ENCODE measurements at places on chromosomes 5 and 9. TPM values are rescaled to one million over a fixed set of nuclear protein-coding genes. Genes with fewer than 3 reads are reported as not detected.

MAMDC4 gene
- 14.3 TPM for total RNA-seq

TMC1 gene
- not detected for total RNA-seq

DDX4 gene
- total RNA-seq = not detected

SLC6A7 gene
- not detected for total RNA-seq

EPB41L4B gene
- 0.21 TPM for total RNA-seq

ACTBL2 gene
- total RNA-seq = not detected

GZMA gene
- total RNA-seq = 16.9 TPM

LVRN gene
- 0.10 TPM for total RNA-seq

PAX5 gene
- total RNA-seq = 0.12 TPM

SPATA31A3 gene
- total RNA-seq = not detected

CDH9 gene
- not detected for total RNA-seq

CDHR2 gene
- 0.36 TPM for total RNA-seq

TYRP1 gene
- total RNA-seq = not detected

DNA sequence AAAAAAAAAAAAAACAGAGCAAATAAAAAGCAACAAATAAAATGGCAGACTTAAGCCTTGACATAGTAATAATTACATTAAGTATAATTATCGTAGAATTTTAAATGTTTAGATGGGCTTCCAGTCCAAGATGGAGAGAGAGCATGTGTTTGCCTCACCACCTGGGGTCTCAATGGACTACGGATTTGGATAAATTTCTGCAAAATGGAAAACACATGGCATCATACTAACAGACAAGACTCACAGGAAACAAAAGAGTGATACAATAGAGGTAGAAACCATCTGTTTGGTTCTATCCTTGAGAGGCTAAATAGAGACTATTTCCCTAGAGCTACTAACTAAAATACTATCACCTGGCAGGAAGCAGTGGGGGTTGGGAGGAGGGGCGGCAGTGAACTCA, 144.3 kb downstream of the MUSK start:
- no peak for DNase-seq

DNA sequence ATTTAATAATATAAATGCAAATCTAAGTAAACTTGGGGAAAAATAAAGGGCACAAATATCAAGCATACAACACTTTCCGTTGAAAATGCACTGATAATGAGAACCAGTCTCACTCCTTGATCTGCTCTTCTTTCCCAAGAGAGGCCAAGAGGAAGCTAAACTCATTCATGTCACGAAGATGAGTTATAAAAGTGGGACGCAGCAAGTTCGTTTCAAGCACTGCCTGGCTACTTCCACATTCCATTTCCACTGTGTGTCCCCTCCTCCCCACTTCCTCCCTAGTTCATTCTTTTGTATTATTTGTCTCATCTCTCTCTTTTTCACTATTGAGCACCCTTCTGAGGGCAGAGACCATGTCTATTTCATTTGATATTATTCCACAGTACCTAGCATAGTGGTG, 158.1 kb downstream of the SLC24A2 start:
- DNase-seq = no peak

- no peak for DNase-seq
These were observed 69.3 kb downstream of the MLLT3 start for GRCh38 chr9:20552874-20553557.

DNA sequence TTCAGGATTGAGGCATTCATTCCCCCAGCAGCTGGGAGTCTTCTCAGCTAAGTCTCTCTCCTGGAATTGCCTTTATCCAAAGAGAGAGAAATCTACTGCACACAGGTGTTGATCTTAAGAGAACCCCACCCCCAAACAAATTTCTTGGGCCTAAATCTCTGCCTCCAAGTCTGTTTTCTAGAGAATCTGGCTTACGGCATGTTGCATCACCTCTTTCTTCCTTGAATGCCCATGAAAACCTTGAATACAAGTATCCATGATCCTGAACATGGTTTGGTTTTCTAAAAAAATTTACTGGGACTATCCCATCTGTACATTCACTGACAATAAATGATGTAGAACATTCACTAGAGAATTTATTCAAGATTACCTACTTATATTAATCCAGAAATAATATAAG, 401.6 kb downstream of the PDE4D start:
- DNase-seq = no peak

GRCh38 chr5:153122403-153122802, 368.1 kb upstream of the GRIA1 start:
- DNase-seq = no peak

DNA sequence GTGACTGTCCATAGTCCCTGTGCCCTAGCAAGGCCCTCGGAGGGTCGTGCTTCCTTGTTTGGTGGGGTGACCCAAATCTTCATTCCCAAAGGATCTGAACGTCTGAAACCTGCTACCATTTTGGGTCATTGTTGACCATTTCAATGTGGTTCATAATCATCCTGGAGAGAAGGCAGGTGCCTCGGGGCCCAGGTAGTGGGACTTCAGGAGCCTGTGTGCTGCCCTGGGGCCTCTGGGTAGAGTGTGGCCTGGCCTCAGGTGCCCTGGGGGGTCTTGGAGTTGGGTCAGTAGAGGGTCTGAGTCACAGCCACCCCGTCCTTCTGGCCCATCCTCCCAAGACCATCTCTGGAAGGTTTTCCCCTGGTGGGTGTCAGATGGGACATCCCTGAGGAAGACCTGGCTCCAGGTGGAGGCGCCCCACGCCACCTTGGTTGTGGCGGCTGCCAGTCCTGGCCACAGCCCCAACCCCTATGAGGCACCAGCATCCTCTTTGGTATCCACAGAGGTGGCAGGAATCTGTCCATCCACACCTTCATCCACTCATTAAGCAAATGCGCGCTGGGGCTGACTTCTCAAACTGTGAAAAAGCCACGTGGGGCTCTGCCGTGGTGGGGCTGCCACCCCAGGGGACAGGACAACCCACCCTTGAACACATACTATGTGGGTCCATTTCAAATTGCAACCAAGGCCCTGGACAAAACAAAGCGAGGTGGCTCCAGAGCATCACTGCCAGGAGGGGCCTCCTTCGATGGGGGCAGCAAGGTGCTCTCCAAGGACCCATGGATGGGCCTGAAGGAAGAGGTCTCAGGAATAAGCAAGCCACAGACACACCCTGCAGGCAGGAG, 41.6 kb upstream of the FCN1 start:
- DNase-seq = no peak

GRCh38 chr5:16066810-16067209, 112.8 kb downstream of the MARCHF11 start:
- DNase-seq = no peak

- no peak for DNase-seq
These were observed 22.4 kb upstream of the SPINK14 start for GRCh38 chr5:148145916-148146315.

GRCh38 chr5:150045549-150045948, 40.8 kb downstream of the CSF1R start:
- no peak for DNase-seq

- no peak for DNase-seq
These were observed 22.9 kb downstream of the OR2V2 start for GRCh38 chr5:181170237-181170825.

DNA sequence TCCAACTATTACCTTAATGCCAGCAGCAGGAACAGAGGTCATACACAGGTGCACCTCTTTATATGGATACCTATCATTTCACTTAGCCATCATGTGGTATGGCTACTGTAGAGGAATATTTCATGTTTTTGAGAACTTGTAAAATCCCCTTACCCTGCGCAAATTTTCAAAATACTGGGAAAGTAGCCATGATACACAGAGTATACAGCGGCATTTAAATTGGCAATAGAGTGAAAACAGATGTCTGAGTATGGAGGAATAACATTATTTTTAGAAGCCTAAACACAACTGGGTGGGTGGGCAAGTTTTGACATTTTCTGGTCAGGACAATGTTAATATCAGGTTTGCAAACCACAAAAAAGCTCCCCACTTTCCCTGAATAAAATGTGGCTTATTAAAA, 109.5 kb downstream of the SMIM23 start:
- DNase-seq = no peak

- DNase-seq = no peak
These were observed 21.8 kb upstream of the DENND4C start for GRCh38 chr9:19208653-19209052.

DNA sequence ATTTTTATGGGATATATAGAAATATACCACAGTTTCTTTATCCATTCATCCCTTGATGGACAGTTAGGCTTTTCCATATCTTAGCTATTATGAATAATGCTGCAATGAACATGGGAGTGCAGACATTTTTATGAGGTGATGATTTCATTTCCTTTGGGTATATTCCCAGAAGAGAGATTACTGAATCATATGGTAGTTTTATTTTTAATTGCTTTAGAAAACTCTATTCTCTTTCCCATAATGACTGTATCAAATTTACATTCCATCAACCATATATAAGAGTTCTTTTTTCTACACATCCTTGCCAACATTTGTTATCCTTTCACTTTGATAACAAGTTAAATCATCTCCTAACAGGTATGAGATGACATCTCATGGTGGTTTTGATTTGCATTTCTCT, 821.6 kb downstream of the TLE1 start:
- no peak for DNase-seq

- no peak for DNase-seq
These were observed 208.3 kb downstream of the ENC1 start for GRCh38 chr5:74432216-74432615.

DNA sequence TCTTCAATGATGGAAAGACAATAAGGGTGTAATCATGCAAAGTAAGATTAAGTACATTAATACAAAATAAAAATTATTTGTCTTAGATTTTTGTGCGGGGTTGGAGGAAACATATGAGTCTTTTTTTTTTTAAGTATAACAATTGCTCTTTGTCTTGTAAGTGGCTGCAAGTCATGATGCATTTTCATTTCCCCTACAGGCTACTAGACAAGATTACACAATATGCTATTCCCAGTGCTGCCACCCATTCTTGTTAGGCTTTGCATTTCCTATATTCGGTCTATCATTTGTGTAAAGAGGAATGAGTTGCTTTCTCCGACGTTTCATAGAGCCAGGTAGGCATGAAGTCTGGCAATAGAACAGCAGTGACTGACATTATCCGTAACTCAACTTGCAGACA, 294.2 kb upstream of the CYLC2 start:
- no peak for DNase-seq

- DNase-seq = no peak
These were observed 144.6 kb downstream of the MELK start for GRCh38 chr9:36717276-36717675.

GRCh38 chr9:108751369-108751768, 104.4 kb downstream of the ACTL7B start:
- DNase-seq = no peak

- DNase-seq = no peak
These were observed 765.3 kb upstream of the GRAMD2B start for GRCh38 chr5:125657936-125658335.

GRCh38 chr5:124277767-124278545, 468.5 kb downstream of the ZNF608 start:
- DNase-seq = no peak

DNA sequence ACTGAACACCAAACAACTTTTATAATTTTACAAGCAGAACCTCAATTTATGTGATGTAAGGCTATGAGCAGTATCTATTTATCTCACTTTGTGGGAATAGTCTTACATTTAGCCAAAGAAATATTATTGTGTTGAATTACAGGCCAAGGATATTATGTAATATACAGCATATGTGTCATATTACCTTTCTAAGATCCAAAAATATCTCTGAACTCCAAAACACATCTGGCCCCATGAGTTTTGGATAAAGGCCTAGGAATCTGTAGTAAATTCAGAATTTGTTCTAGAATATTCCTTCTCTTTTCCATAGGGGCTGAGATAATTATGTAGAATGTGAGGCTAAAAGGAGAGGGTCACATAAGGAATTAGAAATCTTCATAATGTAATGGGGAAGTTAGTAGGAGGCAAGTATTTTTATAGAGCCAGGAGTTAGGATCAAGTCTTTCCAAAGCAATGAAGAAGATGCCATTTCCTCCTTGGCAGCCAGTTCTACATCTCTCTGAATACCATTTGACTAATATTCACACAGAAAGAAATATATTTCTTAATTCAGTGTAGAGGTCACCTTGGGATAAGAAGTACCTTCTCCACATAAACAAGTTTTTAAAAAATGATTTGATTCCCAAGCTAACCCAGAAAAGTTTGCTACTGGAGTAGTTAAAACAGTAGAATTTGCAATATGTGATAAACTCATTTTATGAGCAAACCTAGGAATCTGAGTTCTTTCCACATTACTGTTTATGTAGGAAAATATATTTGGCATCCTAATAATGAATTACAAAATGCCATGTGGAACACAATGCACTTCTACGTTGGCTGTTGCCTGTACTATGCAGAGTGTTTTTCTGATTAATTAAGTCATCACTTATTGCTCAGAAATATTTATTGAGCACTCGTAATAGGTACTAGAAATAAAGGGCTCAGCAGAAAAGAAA, 20.3 kb upstream of the GRAMD2B start:
- no peak for DNase-seq

DNA sequence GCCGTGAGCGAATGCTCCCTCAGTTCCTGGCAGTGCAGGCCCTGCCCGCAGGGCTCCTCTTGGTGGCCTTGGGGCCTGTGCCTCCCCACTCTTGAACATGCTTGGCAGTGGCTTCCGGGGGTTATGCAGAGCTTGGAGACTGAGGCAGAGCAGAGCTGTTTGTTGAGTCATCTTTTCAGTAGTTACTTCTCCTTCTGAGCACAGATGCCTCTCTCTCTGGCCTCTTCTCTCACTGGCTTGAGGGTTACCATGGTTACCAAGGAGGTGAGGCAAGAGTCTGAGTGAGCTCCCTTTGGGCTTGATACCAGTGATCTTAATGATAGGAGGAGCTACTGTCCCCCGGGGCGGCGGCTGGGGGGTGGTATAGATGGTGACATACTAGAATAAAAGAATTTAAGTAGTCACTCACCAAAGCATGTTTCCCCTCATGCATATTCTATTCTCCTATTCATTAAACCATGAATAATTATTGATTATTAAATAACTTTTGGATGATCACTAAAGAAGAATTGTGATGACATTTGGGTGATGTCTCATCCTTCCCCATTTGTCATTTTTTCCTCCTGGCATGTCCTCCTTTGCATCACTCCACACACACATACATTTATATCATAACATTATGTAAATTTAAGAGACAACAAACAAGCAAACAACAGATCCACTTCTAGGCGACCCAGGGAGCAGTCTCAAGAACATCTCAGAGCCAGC, 111.1 kb downstream of the ARHGAP26 start:
- no peak for DNase-seq

DNA sequence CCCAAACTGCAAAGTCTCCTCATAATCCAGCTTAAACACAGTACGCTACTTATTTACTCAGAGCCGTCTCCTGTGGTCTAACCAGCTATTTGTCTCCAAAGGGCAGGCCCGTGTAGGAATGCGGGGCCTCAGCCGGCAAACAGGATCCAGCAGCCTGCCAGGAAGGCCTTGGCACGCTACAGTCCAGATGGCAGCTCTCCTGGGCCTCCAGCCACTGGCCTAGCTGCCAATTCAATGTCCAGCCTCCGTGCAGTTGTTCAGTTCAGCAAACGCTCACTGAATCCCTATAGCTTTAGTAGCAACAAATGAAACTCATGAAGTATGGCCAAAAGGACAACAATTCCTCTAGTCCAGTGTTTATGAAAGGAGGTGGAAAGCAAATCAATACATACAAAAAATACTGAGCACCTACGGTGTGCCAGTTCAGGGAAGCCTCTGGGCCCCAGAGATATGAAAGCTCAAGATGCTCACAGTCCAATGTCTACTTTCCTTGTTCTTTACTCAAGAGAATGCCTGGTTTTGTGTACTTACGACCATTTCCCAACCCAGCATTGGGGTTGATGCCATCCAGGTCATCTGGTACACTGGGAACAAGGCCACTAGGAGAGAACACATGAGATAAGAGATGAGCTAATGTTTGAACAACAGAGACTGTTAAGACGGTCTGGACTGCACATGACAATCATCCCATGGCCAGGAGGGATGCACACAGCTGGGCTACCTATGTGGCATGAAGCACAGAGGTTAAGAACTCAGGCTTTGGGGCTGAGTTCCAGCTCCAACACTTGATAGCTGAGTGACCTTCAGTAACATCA, 8.3 kb downstream of the CDK5RAP2 start:
- no peak for DNase-seq
